ENCODE measurements at places on chromosomes 4 and X. TPM values are rescaled to one million over a fixed set of nuclear protein-coding genes. Genes with fewer than 3 reads are reported as not detected.

- DNase-seq: no peak
Observed at GRCh38 chr4:55754754-55755350, 64.7 kb upstream of the EXOC1L start.

The AWAT2 gene
- not detected for total RNA-seq

The LRRC66 gene
- total RNA-seq: 1.5 TPM

The MBNL3 gene
- total RNA-seq: 7.6 TPM

The TRMT2B gene
- total RNA-seq: 25.7 TPM

The MGAT4D gene
- not detected for total RNA-seq

The STBD1 gene
- 3.3 TPM for total RNA-seq

The ATP2B3 gene
- not detected for total RNA-seq

The OTUD5 gene
- 42.8 TPM for total RNA-seq

The RAB9B gene
- total RNA-seq: not detected

DNA sequence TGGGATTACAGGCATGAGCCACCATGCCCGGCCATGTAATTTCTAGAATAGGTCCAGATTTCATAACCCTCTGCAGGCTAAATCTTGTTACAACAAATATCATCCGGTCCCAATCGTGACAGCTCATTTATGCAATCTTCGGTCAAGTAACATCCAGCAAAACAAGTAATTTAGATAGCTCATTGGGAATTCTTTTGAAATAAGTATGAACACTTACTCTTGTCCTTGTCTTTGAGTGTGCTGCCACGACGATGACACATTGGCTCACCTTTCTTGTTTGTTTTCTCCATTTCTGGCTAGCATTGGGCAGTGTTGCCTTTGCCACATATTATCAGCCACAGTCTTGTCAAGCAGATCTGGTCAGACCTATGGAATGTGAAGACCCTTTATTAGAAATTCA, 92.0 kb downstream of the PHEX start:
- DNase-seq: no peak

The CFP gene
- total RNA-seq: 0.56 TPM

The UGT2B17 gene
- not detected for total RNA-seq

DNA sequence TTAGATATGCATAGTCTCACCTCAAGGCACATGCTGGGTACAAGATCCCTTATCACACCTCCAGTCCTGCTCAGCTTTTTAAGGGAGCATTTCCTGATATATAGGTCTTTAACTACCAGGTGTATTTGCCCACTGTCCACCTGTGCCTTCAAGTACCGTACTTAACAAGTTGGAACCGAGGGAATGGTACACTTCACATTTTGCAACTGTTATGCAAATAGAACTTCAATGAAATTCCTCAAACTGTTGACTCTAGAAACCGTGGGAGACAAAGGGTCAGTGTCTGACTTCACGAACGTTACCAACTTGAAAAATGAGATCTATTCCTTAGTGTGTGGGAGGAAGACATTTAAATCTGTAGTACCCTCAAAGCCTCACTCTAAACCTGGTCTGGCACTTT, 5.2 kb downstream of the TRIM2 start:
- DNase-seq: no peak

The EFHC2 gene
- total RNA-seq: not detected

The LIMCH1 gene
- 14.8 TPM for total RNA-seq

DNA sequence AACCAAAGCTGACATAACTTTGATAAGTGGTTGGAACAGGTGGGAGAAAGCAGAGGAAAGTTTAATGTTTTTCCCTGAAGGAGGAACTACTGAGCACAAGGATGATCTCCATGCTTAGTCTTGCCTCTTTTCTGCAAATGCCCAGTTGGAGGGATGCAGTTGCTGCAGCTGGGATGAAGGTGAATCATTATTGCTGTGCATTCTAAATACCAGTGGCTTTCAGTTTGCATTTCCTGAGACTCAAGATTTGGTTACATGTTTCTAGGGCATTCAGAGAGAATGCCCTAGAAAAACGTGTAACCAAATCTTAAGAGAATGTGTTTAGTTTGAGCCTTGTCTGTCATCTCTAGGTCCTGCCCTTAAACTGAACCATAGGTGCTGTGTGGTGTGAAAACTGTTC, 42.2 kb downstream of the METTL14 start:
- DNase-seq: no peak

DNA sequence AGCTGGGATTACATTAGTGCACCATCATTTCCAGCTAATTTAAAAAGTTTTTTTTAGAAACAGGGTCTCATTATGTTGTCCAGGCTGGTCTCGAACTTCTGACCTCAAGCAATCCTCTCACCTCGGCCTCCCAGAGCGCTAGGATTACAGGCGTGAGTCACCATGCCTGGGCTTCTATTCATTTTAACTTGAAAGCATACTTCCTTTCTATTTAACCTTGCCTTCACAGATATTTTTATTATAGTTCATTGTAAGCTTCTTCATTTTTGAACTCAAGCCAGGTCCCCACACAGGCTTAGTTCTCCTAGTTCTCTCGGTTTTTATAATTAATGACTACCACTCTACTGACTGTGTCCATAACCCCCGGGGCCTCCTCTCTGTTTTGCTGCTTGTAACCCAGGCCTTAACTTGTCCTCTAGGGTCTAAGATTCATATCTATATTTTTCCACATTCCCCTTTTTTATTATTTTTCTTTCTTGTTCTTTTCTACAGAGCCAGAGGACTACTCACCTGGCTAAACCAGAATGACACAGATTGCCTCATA, 50.7 kb downstream of the SNX12 start:
- no peak for DNase-seq

DNA sequence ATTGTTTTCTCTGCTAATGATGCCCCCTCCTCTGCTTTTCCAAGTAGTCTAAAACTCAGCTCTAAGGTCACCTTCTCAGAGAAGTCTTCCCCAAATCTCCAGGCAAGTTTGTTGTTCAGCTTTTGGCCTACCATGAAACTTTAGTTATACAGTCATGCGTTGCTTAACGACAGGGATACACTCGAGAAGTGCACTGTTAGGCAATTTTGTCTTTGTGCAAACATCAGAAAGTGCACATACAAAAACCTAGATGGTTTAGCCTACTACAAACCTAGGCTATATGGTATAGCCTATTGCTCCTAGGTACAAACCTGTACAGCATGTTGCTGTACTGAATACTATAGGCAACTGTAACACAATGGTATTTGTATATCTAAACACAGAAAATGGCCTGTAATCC, 91.9 kb downstream of the WDFY3 start:
- DNase-seq: no peak

DNA sequence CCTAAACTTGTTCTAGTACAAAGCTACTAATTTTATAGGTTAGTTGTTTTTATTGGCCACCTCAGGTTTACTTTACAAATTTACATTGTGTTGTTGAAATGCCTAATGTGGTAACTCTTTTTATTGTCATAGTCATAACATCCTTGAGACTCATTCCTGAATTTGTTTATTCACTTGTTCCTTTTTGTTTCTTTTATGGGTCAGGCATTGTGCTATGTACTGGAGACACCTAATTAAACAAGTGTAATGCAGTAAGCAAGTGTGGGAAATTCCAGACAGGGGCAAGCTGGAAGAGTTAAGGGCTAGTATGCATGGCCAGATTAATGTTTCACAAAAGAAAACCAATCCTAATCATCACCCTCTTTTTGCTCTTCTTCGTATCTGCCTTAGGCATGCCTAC, 30.5 kb upstream of the TTC29 start:
- no peak for DNase-seq

DNA sequence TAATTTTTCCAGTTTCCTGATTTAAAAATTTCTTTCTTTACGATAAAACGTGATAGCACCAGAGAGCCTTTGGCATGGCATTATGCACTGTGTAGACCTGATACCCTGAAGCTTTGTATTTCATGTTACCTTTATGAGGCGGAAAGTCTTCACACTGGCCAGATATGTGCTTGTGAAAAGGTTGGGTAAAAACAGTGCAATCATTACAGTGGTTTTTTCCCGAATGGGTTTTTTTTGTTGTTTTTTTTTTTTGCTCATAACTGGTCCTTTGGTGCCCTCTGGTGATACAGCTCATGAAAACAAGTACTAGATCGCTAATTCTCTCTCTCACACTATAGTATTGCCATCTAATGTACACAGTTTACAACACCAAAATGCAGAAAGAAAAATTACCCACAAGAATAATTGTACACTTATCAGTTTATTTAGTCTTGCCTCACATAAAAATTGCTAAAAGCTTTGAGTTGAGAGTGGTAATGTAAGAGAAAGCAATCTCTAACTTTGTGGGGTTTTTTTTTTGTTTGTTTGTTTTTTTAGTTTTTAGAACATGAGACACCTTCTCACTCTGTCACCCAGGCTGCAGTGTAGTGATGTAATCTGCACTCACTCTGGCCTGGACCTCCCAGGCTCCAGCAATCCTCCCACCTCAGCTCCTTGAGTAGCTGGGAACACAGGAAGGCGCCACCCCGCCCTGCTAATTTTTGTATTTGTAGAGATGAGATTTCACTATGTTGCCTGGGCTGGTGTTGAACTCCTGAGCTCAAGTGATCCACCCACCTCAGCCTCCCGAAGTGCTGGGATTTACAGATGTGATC, 21.3 kb downstream of the SPCS3 start:
- DNase-seq: peak; percentile 10

DNA sequence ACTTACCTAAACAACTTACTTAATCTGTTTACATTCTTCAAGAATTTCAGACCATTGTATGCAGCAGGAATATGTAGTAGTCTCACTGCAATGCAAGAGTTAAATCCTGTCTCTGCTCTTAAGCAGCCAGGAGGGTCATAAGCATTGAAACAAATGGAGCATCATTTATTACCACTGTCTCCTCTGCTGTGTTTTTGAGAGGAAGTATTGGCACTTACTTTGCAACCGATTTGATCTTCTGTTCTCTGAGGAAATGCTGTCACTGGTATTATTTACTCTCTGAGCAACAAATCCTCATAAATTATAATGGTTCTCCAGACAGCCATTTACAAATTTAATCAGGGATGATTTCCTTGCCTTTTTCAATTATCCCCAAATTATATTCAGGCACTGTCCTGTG, 1367.1 kb downstream of the STIM2 start:
- DNase-seq: no peak

All from HT-29 (cell line).